NCI-H1092 treated with DMSO at 0.1 percent for 48 hours (cell line): ENCODE measurements at places on chromosomes 5 and 9.

DNA sequence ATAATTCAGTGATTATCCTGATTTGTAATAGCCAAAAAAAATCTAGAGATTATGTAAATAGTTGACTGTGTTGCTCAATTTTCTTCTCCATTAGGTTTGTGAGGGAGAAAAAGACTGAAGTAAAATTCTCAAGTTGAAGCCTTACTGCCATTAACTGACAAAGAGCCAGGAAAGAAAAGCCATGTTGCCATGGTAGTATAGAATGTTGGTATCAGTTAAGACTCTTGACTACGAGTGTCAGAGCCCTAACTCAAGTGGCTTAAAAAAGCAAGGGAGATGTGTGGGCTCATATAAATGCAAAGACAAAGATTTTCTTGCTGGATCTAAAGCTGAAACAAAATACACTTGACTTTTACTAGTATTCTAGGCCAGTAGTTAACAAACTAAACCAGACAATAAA, 571.7 kb downstream of the KCTD16 start:
- peak; percentile 14 for DNase-seq

GRCh38 chr5:155750101-155750500, 576.9 kb upstream of the SGCD start:
- DNase-seq = no peak

- DNase-seq = no peak
Measured at GRCh38 chr5:82749461-82749820, 327.8 kb downstream of the TMEM167A start.

GRCh38 chr9:126109575-126109974, 217.1 kb upstream of the MVB12B start:
- no peak for DNase-seq
